Activated CD4-positive, alpha-beta T cell treated with anti-CD3 and anti-CD28 coated beads, Interleukin-2, Interleukin-6, amounts not matched to agents 100 ng/mL and 50 ng/mL, durations not matched to agents 16 hours and 8 hours (primary cell): ENCODE measurements at places on chromosomes 5 and 9.
A peak's percentile ranks its signal among the peaks of the same experiment; 100 is the strongest.

DNA sequence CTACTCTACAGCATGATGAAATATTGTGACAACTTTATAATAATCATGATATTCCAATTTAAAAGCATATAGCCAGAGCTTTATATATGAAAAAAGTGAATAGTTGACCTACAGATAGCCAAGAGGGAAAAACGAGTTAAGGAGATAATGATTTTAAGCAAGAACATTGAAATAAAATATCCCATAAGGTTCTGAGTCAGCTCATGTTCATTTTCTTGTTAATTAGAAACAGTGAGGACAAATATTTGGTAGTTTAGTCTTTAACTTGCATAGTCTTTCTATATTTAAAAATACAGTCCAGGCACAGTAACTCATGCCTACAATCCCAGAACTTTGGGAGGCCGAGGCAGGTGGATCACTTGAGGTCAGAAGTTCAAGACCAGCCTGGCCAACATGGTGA lies 55.8 kb upstream of the CDH6 start:
- no peak for DNase-seq

DNA sequence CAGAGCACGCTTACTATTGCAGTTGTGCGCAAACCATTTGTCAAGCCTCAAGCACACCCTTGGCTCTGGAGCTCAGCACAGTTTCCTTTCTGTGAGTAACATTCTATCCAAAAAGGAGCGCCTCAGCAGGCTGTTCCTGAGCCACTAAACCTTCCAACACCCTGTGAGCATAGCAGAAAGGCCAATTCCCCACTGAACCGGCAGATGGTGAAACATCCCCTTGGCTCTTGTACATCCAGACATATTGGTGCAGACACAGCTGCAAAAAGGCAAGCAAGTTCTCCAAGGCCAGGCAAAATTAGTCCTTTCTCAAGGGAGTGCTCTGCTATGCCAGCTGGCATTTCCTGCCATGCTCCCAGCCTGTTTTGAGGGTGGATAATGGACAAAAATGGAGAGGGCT lies 44.1 kb upstream of the CEMIP2 start:
- no peak for DNase-seq

DNA sequence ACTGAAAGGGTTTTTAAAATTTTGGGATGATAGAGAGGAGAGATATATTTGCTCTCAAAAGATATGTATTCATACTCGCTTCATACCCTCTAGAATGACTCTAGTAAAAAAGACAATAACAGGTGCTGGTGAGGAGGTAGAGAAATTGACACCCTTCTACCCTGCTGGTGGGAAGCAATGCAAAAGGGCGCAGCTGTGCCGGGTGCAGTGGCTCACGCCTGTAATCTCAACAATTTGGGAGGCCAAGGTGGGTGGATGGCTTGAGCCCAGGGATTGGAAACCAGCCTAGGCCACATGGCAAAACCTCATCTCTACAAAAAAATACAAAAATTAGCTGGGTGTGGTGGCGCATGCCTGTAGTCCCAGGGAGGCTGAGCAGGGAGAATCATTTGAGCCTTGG lies 33.9 kb upstream of the NXNL2 start:
- DNase-seq = no peak

DNA sequence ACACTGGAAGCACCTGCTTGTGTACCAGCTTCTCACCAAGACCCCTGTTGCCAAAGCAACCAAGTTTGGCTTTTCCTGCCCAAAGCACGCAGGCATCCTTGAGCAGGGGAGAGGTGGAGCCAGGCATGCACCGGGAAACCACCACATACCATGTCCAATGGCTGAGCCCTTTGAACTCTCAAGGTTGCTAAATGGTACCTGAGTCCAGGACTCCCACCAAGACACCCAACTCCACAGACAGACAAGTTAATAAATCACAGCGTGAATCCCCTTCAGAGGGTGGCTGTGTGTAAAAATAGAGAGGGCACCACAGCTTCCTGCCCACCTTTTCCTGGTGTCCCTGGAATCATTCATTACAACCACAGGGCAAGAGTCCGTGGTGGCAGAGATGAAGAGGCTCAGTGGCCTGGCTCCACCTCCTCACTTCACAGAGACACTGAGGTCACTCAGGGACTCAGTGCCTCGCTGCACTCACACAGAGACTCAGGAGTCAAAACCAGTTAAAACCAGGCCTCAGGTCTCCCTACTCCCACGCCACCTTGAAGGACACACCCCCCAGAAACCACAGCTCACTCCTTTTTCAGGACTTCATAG lies 143.7 kb downstream of the C5orf15 start:
- DNase-seq = peak; percentile 10

DNA sequence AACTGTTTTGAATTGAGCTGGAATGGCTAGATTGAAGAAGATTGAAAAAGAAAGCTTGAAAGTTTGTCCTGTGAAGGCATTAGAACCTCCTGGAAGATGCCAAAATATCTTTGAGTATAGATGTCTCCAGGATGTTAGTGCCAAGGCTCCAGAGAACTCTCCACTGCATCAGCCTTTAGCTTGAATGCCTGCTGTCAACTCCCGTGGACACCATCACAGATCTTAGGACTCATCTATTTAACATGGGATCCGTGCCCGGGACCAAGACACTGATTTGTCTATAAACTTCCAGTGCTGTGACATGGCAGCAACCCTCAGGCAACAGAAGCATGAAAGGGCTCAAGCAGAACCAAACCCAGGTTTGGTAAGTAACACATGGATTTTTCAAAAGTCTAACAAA lies 670.9 kb upstream of the ST8SIA4 start:
- no peak for DNase-seq

DNA sequence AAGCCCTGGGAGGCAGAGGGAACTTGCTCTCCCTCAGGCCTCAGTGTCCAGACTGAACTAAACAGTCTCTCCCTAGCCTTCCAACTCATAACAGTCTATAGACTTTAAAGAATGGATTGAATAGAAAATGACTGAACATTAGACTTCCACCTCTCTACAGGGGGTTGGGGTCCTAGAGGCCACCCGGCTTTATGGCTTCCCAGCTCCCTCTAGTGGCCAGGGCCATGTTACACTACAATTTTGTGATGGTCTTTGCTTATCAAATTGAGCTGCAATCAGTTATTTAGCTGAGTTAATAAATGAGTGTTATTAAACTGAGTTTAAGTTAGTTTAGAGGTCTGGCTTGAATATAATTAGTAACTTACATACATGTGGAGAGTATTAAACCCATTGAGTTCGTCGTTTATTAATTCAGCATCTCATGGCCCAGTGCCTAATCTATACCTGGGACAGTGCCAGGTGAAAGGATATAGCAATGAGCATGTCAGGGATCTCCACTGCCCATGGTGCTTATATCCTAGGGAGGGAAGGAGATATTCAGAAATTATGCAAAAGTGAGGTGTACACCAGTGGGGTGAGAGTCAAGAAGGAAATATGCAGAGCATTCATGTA lies 105.2 kb downstream of the SH3TC2 start:
- peak; percentile 53 for DNase-seq

DNA sequence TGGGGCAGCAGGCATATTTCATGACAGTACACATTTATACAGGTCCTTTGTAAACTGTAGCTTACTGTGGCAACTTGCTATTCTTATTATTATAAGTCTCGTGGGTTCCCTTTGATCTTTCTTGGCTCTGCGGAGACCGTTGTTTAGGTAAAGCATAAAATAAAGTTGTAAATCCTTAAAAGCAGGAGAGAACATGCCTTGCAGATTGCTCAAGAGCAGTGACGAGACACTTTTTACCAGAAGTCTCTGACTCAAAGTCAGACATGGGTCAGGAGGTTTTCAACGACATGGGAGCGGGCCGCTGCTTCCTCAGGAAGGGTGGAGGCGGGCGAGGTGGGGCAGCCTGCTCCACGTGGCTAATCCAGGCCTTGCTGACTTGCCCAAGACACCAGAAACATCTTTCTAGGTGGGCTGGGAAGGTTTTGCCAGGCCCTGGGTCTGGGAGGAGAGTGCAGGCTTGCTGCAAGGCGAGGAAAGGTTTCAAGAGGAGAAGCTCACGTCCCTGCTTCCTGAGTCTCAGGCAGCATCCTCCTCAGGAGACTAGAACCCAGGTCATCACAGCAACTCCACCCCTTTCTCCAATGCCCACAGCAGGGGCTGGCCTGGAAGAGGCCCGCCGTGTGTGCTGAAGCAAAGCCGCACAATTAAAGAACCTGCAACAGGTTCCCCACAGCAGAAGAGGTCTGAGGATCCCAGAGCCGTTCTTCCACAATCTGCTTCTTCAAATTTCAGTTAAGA lies 6.5 kb downstream of the TBC1D2 start:
- peak; percentile 49 for DNase-seq

GRCh38 chr9:113738496-113738892 lies 137.6 kb upstream of the ZNF618 start:
- no peak for DNase-seq

DNA sequence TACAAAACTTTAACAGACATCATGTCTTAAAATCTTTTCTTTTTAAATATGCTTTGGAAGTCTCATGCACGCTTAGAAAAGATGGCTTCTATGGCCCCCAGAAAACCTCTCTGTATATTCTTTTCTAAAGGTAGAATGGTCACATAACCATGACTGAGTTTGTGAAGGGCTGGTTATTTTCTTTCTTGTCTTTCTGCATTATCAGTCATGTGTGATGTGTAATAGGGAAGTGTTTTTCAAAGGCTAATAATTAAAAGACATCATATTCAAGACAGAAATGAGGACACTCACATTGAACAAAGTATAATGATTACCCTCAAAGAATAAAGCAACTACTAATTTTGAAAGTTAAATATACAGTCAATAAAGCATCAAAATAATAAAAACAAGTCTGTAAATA lies 253.4 kb downstream of the TRPM3 start:
- no peak for DNase-seq

GRCh38 chr5:160685695-160686094 lies 166.3 kb downstream of the ATP10B start:
- peak; percentile 2 for DNase-seq

- no peak for DNase-seq
Observed at GRCh38 chr9:110240198-110240597, 16.1 kb downstream of the TXN start.

DNA sequence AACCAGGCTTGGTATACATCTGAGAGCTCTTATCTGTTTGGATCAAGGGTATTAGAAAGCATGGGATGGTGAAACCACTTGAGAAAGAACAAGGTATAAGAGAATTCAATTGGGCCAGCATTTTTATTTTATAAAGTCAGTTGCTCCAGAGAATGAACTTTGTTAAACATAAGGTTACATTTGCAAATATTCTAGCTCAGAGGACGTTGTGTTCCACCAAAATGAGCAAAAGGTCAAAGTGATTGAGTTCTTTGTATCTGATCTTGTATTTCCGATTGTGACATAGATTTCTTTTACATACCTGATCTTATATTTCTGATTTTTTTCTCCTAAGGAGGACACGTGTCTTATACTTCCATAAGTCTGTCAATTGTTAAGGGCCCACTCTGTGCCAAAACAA lies 8.6 kb upstream of the STARD4 start:
- no peak for DNase-seq

- no peak for DNase-seq
Observed at GRCh38 chr9:35415402-35416097, 74.4 kb upstream of the RUSC2 start.

DNA sequence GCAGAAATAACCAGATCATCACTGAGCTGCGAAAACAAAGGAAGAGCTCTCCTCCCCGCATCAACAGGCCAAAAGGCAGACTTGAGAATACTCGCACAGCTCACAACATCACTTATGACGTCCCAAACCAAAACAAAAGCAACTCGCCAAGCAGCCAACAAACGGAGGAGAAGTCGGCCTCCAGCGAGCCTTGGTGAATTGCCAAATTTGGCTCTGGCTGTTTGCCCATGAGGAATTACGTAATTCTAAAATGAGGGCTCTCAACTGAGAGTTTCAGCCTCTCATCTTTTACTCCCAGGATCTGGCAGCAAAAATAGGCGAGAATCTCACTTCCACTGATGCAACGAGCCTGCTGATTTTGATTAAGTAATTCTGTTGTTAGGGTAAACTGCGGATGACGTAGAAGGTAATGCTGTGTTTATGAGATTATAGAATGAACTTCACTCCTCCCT lies 51.7 kb upstream of the SEMA6A start:
- DNase-seq = no peak

DNA sequence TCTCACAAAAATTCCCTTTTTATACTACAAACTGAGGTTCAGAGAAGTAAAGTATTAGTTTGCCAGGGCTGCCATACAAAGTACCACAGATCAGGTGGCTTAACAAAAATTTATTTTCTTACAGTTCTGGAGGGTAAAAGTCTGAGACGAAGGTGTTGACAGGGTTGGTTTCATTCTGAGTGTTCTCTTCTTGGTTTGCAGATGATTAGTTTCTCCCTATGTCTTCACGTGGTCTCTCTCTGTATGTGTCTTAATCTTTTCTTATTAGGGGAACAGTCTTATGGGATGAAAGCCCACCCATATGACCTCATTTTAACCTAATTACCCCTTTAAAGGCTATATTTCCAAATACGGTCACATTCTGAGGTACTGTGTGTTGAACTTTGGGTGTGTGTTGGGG lies 274.2 kb downstream of the BRINP1 start:
- DNase-seq = no peak

DNA sequence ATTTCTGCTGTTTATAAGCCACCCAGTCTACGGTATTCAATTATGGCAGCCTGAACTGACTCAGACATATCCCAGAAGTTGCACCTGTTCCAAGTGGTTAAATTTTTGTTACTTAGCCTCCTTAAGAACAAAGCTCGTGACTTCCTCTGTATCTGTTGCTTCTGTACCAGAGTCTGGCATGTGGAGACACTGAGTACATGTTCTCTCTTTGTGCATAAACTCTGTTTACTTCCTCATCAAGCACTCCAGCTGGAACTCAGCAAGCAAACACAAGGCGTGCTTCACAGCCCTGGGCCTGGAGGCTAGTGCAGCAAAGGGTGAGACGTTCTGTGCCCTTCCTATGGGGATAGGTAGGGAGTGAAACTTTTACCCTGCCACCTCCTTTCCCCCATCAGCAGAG lies 19.0 kb downstream of the C9orf152 start:
- no peak for DNase-seq

DNA sequence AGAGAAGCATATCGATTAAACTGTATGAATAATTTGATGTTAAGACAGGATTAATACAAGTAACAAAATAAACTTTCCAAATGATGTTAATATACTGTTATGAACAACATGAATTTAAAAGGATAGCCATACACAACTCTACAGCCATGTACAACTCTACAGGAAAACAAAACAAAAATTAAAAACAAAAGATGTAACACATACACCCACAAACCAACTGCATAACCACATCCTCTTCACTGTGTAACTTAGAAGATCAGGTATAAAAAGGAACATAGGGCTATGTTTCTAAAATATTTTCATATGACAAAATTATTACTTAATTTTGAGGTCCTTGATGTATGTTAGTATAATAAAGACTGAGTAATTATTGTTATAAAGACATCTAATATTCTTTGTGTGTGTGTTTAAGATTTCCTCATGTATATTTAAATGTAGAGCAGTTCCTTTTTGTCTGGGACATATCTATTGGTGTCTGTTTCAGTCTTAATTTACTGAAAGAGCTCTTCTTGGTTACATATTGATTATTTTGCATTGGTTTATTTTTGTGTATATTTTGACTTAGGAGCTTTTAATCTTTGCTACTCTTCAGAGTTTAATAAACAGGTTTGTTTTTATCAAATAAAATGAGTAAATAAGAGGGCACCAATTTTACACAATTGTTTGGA lies 966.8 kb upstream of the CTNND2 start:
- DNase-seq = no peak

GRCh38 chr9:137044502-137045177 lies 1.3 kb downstream of the NPDC1 start:
- DNase-seq = no peak

- no peak for DNase-seq
Observed at GRCh38 chr5:158758675-158759074, 341.0 kb downstream of the EBF1 start.

- DNase-seq = peak; percentile 87
Observed at GRCh38 chr9:135499326-135500070, 984 bp upstream of the MRPS2 start.

- no peak for DNase-seq
Observed at GRCh38 chr5:135317286-135317685, 81.7 kb downstream of the MACROH2A1 start.
